Liver (tissue), 10 donors: ENCODE measurements at places on chromosomes 2 and 18. TPM values are rescaled to one million over a fixed set of nuclear protein-coding genes. Genes with fewer than 3 reads are reported as not detected.

The TXNDC2 gene
- polyA plus RNA-seq: not detected

The CNTNAP5 gene
- not detected for polyA plus RNA-seq

The SLC23A3 gene
- 0.94 TPM for polyA plus RNA-seq

The UGT1A1 gene
- polyA plus RNA-seq: 386 TPM

The TEX44 gene
- not detected for polyA plus RNA-seq

The KLHL14 gene
- 0.02 TPM for polyA plus RNA-seq

The CYP27A1 gene
- polyA plus RNA-seq: 311 TPM

The LIMS2 gene
- polyA plus RNA-seq: 16.5 TPM

The SLC9A4 gene
- not detected for polyA plus RNA-seq

The UPP2 gene
- polyA plus RNA-seq: 9.0 TPM

The ABCA12 gene
- not detected for polyA plus RNA-seq

The GKN1 gene
- polyA plus RNA-seq: not detected

- peak; percentile 47 for DNase-seq
- peaks cover 22% of the 10 kb centered on the region for H3K4me1 ChIP-seq
- H3K27ac ChIP-seq: peak overlapping the region; percentile 69
- no peaks in the 10 kb centered on the region for H3K36me3 ChIP-seq
- peak overlapping the region; percentile 77 for H3K4me3 ChIP-seq
Observed at GRCh38 chr2:71466301-71467179, 13.2 kb downstream of the DYSF start.

DNA sequence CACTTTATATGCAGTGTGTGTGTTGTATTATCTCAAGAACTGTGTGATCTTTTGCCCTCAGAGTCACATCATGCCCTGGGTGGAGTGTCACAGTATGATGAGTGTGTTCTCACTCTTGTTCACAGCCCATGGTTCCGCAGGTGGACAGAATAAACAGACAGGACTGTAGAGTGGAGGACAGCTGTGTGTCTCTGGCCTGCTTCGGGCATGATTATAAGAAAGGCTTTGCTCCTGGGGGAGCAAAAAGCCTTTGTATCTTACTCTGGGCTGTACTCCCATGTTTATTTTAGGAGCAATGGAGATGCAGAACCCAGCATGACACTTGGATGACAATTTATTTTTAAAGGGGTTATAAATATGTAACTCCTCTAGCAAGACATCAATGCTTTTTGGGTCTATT, 371.7 kb upstream of the MEX3C start:
- H3K36me3 ChIP-seq: no peaks in the 10 kb centered on the region
- H3K4me3 ChIP-seq: no peak overlapping the region
- DNase-seq: no peak
- H3K27me3 ChIP-seq: no peaks in the 10 kb centered on the region

GRCh38 chr2:102301867-102302362, 9.4 kb upstream of the IL1RL1 start:
- H3K27ac ChIP-seq: no peak overlapping the region
- H3K4me1 ChIP-seq: no peaks in the 10 kb centered on the region
- no peak for DNase-seq
- H3K36me3 ChIP-seq: no peaks in the 10 kb centered on the region

DNA sequence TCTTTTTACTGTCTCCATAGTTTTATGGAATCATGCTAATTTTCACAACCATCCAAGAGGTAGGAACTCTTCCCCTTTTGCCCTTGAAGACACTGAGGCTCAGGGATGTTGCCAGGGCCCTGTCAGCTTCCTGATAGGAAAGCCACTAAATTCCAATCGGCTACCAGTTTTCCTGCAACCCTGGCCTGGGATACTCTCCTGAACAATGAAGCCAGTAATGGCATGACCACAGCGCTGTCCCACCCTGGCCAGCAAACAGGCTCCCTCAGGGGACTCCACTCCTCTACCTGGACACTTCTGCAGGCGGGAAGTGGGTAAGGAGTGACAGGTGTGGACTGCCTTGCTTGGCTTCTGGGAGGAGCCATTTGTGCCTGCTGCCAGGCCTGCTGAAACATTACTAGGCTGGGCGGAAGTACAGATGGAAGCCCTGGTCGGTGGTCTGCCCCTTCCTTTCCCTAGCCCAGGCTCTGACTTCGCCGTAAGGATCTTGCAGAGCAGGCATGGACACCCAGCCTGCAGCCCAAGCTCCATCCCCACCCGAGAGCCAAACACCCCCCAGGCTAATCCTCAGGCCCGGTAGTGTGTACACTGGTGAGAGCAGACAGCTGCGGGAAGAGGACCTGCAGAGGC, 78.8 kb upstream of the SMAD2 start:
- DNase-seq: no peak
- H3K27ac ChIP-seq: no peak overlapping the region
- no peaks in the 10 kb centered on the region for H3K36me3 ChIP-seq
- no peaks in the 10 kb centered on the region for H3K27me3 ChIP-seq

- DNase-seq: no peak
- no peaks in the 10 kb centered on the region for H3K36me3 ChIP-seq
- no peaks in the 10 kb centered on the region for H3K27me3 ChIP-seq
- H3K27ac ChIP-seq: no peak overlapping the region
- peaks cover 4% of the 10 kb centered on the region for H3K4me1 ChIP-seq
Observed at GRCh38 chr2:148814143-148814859, 60.7 kb upstream of the KIF5C start.

GRCh38 chr18:2654928-2655177, 673 bp upstream of the SMCHD1 start:
- H3K27me3 ChIP-seq: no peaks in the 10 kb centered on the region
- no peaks in the 10 kb centered on the region for H3K36me3 ChIP-seq
- no peak for DNase-seq
- peaks cover 10% of the 10 kb centered on the region for H3K4me1 ChIP-seq

DNA sequence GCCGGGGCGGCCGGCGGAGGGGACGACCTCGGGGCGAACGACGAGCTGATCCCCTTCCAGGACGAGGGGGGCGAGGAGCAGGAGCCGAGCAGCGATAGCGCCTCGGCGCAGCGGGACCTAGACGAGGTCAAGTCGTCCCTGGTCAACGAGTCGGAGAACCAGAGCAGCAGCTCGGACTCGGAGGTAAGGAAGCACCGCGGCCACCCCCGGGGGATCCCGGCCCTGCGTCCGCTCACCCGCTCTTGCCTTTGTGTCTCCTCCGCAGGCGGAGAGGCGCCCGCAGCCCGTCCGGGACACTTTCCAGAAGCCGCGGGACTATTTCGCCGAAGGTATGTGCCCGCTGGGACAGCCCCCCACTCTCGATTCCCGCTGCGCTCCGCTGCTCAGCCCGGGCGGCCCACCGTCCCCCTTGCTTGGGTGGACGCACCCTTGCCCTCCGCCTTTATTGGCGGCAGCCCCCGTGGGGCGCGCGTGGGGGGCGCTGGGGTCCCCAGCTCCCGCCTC, 611 bp downstream of the TCF7L1 start:
- H3K4me1 ChIP-seq: peaks cover 4% of the 10 kb centered on the region
- no peaks in the 10 kb centered on the region for H3K36me3 ChIP-seq
- DNase-seq: peak; percentile 44
- H3K4me3 ChIP-seq: peak overlapping the region; percentile 78
- no peaks in the 10 kb centered on the region for H3K27me3 ChIP-seq
- peak overlapping the region; percentile 49 for H3K27ac ChIP-seq

DNA sequence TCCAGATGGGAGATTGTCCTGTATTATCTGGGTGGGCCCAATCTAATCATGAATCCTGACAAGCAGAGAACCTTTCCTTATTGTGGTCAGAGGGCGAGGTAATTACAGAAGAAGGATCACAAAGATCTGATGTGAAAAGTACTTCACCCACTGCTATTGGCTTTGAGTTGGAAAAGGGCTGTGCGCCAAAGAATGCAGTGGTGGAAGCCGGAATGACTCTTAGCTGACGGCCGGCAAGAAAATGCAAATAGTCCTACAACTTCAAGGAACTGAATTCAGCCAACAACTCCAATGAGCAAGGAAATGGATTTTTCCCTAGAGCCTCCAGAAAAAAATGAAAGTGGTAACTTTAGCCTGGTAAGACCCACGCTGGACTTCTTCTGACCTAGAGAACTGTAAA, 67.3 kb downstream of the CTNNA2 start:
- H3K27me3 ChIP-seq: no peaks in the 10 kb centered on the region
- no peaks in the 10 kb centered on the region for H3K36me3 ChIP-seq
- DNase-seq: no peak
- no peak overlapping the region for H3K4me3 ChIP-seq
- no peak overlapping the region for H3K27ac ChIP-seq

DNA sequence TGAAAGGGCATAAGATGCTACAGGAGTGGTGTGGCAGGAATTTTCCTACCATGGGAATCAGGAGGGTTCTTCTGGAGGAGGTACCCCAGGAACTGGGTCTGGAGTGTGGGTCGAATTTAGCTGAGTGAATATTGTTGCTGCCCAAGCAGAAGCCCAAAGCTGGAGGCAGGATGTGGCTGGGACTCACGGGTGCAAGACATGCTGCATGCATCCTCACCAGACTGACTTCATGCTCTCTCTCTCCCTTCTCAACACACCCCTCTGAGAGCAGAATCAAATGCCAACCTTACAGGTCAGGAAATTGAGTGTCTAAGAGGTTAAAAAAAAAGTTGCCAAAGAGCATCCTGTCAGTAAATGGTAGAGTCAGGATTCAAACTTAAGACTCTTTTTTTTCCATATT, 78.8 kb upstream of the TTC39C start:
- DNase-seq: no peak
- H3K27me3 ChIP-seq: no peaks in the 10 kb centered on the region
- H3K4me3 ChIP-seq: no peak overlapping the region
- no peaks in the 10 kb centered on the region for H3K4me1 ChIP-seq
- no peaks in the 10 kb centered on the region for H3K36me3 ChIP-seq

DNA sequence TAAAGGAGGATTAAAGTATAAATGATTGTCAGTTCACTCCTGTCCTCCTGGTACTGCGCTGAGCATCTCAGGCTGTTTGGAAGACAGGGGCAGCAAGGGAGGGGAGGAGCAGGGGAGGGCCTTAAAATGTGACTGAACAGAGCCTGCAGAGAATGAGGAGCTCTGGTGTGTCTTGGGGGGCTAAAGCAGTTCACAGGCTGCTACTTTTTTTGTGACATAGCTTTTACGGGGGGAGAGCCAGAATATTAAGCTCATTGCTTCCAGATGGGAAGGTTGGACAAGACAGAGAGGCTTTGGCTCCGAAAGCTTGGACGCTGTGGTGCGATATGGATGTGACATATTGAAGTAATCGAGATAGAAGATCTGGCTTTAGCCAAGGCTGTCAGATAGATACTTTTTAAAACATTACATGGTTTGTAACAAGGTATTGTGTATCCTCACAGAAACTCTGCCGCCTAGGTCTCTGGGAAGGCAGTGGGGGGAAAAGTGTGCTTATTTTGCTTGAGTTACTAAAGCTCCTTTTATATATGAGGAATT, 40.5 kb downstream of the RDH14 start:
- no peaks in the 10 kb centered on the region for H3K36me3 ChIP-seq
- H3K4me3 ChIP-seq: no peak overlapping the region
- H3K27ac ChIP-seq: no peak overlapping the region
- no peak for DNase-seq

DNA sequence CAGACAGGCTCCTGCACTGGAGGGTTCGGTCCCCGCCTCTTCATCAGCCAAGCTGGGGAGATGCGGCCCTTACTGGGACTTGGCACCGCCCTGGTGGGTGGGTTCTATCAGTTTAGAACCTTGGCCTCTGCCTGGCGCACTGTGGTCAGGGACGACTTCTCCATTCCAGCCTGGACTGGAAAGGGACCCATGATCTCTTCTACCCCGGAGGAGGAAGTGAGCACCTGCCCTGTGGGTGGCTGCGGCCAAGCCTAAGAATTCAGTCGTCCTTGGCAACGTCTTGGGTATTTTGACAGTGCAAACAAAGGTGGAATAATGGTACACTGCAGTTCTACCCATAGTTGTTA, 106.9 kb upstream of the CD302 start:
- no peaks in the 10 kb centered on the region for H3K27me3 ChIP-seq
- no peak overlapping the region for H3K4me3 ChIP-seq
- DNase-seq: no peak
- H3K36me3 ChIP-seq: no peaks in the 10 kb centered on the region

DNA sequence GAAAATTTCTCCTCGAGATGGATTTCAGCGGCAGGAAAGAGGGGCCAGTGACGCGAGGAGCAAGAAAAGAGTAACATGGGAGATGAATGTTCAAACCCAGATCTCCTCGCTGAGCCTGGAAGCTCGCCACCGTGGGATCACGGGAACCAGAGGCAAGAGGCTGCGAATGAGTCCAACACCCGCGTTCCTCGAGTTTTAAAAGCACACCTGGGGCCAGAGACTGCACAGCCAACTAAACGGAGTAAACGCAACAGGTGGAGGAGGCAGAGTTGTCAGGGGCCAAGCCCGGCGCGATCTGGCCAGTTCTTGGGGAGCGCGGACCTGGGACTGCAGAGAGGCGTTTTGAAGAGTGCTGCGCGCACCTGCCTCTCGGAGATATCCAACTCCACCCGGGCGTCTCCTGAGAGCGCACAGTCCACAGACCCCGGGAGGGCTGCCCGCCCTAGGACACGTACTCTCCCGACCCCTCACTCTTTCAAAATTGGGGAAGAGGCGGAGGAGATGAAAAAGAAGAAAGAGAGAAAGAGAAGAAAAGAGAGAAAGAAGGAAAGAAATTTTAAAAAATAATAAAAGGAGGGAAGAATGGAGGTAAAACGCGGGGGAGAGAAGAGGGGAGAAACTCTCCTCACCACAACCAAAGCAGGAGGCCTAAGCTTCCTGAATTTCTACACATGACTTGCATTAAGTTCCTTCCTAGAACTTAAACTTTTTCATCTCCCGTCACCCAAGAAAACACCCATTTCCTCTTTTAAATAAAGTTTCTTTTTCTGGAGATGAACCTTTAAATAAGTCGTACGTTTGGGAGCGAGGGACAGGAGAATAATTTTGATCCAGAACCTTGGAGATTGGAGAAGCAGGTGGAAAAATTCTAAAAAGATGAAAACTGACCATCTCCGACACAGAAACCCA, 5.3 kb upstream of the PAX3 start:
- peaks cover 36% of the 10 kb centered on the region for H3K27me3 ChIP-seq
- H3K36me3 ChIP-seq: no peaks in the 10 kb centered on the region
- no peak overlapping the region for H3K4me3 ChIP-seq
- peaks cover 24% of the 10 kb centered on the region for H3K4me1 ChIP-seq

DNA sequence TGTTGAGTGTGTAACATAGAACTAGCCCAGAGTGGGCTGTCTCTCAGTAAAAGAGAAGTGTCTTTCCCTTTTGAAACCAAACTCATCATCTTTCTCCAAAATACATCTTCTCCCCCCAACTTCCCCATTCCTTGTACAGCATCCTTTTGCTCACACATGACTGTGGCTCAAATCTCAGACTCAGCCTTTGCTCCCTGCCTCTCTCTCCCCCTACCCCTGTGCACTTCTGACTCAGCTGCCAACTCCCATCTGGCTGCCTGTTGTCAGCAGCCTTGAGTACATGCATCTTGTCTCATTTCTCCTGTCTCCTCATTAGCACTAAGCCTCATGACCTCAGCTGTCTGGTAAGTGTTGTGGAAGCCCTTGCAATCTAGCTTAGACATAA, 18.1 kb upstream of the MGAT4A start:
- H3K27me3 ChIP-seq: no peaks in the 10 kb centered on the region
- H3K36me3 ChIP-seq: no peaks in the 10 kb centered on the region
- no peak for DNase-seq
- H3K4me3 ChIP-seq: no peak overlapping the region
- H3K27ac ChIP-seq: no peak overlapping the region

GRCh38 chr2:120470041-120470965, 124.4 kb downstream of the INHBB start:
- H3K36me3 ChIP-seq: no peaks in the 10 kb centered on the region
- H3K4me1 ChIP-seq: peaks cover 60% of the 10 kb centered on the region
- peak overlapping the region; percentile 76 for H3K27ac ChIP-seq
- H3K4me3 ChIP-seq: no peak overlapping the region
